ENCODE measurements at places on chromosomes 7 and 10.
A peak's percentile ranks its signal among the peaks of the same experiment; 100 is the strongest.

DNA sequence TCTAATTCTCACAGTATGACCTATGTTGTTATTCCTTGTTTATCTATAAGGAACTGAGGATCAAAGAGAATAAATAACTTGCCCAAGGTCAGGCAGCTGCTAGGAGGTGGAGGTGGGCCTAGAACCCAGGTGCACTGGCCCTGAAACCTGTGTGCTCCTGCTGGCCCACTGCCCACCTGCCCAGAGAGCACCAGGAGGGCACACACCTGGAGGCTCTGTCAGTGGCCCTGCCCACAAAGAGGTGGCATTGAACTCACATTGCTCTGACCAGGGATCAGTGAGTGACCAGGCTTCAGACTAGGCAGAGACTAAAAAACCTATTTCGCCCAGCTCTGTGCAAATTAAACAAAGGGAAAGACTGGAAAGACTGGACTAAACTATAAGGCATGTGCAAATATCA lies 210.6 kb downstream of the TNS3 start:
- peak; percentile 74 for DNase-seq

- peak; percentile 77 for DNase-seq
Measured at GRCh38 chr10:78657163-78657861, 411.5 kb upstream of the ZMIZ1 start.

- DNase-seq: no peak
Measured at GRCh38 chr10:123651421-123652047, 14.6 kb upstream of the GPR26 start.

DNA sequence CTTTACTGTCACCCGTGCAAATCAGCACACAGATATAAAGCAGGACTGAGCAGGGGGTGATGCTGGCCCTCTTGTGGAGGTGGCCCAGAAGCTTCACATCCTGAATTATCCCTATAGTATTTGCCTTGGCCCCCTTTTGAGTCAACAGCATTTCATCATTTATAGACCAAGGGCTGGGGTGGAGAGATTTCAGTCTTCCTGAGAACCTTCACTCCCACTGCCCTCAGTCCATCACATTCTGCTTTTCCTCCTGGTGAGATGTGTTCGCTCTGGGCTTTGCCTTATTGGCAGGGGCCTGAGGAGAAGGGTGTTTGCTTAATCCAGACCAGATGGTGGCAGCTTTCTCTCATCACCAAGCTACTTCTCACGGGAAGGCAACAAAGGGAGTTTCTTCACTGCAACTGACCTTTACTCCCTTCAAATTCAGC lies 47.7 kb downstream of the NOC3L start:
- DNase-seq: peak; percentile 25

GRCh38 chr7:110940756-110941155 lies 150.2 kb upstream of the LRRN3 start:
- DNase-seq: no peak

GRCh38 chr7:46695051-46695708 lies 774.1 kb upstream of the IGFBP3 start:
- DNase-seq: no peak

DNA sequence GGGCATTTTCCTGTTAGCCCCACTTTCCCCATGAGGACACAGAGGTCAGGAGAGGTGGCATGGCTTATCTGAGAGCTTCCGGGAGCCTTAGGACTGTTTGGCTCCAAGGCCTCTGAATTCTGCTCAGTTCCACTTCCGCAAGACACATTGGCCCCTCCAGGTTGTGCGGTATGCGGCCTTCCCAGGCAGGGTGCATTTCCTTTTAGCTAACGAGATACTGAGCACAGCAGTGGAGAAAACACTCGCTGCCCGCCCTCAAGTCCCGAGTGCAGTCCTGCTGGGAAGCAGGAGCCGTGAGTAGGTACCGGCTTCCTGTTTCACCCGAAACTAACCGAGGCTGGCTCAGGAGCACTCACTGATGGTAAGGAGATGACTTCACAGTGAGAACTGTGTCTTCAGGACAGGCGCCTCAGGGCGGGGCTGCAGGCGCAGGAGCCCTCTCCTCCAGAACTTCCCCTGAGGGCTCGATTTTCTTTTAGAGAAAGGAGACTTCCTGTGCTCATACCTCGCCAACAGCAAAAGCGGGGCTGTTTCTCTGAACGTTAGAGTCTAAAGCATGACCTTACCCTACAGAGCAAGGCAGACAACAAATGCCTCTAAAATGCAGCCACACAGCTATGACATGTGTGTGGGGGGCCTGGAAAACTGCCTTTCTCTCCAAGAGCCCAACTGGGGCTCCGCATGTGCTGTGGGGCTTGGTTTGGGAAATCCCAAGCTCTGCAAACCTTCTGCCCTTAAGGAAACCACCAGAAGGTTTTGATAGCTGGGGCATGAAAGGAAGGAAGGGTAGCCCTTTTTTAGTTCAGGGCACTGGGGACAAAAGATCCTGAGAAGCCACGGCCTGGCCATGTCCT lies 25.9 kb downstream of the RGS10 start:
- DNase-seq: peak; percentile 4

GRCh38 chr7:134371536-134371935 lies 54.8 kb upstream of the SLC35B4 start:
- peak; percentile 33 for DNase-seq

DNA sequence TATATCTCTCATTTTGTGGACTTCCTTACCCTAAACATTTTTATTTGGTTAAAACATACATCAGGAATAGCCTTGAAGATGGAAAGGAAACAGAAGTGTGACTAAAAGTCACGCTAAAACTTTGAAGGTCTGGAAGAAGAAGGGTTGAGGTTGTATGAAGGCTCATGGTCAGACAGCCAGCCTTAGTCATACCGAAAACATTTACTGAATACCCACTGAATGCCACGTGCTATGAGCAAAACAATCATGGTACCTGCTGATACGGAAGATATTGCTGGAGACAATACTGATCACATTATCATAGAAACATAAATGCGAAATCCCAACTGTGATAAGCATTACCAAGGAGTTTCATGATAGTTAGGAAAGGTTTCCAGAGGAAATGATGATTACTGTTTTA lies 64.0 kb downstream of the PDZD8 start:
- DNase-seq: no peak

- DNase-seq: peak; percentile 68
Measured at GRCh38 chr7:124276005-124276622, 243.2 kb upstream of the TMEM229A start.

DNA sequence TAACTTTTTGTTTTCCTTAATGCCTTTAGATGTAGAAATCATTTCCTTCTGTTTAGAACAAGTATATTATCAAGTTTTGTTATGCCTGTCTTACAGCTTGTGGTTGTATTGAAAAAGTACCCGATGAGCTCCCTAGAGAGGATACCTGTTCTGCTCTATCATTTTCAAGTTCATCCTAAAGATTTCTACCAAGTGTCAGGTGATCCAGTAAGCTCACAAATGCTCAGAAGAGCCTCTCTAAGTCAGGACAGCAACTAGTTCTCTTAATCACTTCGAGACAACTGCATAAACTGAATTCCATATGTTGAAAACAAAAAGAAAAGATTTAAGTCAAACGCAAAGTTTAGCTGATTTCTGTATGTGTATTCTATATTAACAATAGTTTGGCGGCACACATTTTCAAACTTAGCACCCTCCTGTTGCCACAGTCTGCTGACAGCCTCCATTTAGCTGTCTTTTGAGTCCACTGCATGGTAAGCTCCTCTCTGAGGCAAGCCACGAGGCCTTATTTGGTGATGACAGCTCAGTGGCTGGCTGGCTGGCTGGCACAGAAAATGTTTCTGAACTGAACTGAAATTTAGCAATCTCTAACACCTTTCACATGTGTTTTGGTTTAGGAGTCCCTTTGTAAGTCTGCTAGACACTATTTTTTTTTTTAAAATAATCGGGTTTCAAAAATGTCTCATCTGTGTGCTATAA lies 59.4 kb downstream of the SEMA3C start:
- DNase-seq: peak; percentile 79

DNA sequence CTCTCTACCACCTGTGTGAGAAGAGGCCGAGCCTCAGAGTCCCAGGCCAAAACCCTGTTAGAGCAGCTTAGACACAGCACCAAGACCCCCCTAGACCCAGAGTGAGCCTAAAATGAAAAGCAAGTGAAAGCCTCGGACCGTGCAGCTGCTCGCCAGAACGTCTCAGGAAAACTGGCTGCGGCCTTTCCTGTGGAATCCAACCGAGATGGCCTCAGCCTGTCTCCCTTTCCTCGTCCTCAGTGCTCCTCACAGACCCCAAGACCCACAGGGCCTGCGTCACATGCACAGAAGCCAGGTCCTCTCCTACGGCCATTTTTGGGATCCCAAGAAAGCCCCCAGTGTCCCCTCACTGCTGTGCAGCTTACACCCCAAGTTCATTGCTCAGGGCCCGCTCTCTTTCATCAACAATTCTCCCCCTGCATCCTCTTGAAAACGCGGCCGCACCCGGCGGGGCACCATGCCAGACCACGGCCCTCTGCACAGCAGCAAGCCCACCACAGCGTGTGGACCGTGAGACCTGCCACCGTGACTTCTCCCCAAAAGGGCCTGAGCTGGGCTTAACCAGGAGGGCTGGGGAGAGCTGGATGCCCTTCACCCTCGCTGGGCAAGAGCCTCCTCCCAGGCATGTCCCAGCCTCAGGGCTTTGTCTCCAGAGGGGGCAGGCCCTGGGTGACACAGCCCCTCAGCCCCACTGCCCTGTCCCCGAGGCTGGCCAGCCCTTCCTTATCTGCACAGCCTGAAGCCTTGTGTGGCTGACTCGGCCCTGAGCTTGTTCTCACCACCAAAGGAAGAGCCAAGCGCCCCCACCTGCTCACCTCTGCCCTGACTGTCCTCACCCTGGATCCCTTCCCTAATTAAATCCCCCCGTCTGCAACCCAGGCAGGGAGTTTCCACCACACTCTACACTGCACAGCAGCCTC lies 142.9 kb downstream of the PTPRN2 start:
- no peak for DNase-seq

GRCh38 chr10:72719941-72720592 lies 28.1 kb downstream of the MCU start:
- DNase-seq: no peak

DNA sequence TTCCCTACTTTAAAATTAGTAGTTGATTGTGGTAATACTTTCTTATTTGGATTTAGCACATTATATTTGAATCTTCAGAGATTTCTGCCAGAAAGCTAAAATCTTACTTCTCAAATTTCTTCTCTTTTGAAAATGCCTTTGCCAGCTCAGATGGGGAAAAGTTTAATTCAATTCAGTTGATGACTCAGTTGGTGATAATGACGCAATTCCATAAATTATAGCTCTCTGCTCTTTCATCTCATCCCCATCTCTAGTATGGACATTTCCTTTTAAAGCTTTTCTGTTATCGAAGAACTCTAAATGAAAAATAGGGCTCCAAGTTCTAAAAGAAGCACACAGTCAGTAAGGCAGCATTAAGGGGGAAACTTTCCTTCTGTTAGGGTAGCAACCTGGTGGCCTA lies 25.5 kb downstream of the RNLS start:
- DNase-seq: peak; percentile 3

DNA sequence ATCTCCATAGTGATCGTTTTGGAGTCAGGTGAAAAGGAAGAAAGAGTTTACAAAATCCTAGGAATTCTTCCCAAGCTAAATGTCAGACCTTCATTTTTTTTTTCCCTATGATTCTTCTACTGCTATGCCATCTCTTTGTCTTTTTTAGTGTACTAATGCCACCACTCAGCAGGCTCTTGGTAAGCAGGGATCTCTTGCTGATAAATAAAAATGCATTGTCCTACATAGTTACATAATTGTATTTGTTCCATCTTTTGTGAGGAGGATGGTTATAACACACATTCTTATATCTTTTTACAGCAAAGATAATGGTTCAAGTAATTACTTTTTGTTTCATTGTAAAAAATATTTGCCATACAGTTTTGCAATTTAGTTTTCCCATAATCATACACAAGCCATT lies 36.8 kb upstream of the AFAP1L2 start:
- no peak for DNase-seq

DNA sequence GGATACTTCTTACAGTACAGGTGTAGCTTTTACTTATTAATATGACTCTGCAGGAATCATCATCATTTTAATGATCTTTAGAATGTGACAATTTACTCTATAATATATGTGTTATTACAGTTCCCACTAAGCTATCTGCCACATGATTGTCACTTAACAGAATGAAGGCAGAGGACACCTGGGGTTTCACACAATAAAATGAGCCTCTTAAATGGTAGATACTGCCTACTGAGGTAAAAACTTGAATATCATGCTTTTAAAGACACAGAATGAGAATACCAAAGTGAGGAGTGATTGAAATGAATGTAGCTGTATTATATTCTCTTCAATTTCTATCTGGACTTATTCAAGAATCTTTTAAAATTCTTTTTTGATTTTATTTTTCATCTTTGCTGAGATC lies 1255.3 kb upstream of the LRRN3 start:
- DNase-seq: peak; percentile 44

DNA sequence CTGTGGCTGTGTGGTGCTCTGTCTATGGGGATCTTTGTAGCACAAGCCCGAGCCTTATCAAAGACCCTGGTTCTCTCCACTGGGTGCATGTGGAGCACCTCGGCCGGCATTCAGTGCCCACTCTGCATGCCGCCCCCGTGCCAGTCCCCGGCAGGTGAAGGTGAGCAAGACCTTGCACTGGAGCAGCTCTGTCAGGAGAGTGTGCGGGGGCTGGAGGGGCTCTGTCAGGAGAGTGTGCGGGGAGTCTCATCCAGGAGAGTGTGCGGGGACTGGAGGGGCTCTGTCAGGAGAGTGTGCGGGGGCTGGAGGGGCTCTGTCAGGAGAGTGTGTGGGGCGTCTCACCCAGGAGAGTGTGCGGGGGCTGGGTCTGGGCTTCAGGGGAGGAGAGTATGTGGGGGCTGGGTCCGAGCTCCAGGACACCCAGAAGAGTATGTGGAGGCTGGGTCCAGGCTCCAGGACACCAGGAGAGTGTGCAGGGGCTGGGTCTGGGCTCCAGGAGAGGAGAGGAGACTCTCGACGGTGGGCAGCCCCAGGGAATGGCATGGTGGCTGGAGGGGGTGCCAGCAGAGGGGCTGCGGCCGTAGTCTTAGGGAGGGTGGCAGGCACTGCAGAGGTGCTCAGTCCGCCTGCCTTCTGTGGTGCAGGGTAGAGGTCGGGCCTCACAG lies 40.8 kb downstream of the INPP5A start:
- DNase-seq: no peak

- DNase-seq: peak; percentile 30
Measured at GRCh38 chr7:18221377-18222293, 194.0 kb upstream of the PRPS1L1 start.

GRCh38 chr7:105878746-105879605 lies 2.6 kb upstream of the ATXN7L1 start:
- DNase-seq: peak; percentile 67

- DNase-seq: no peak
Measured at GRCh38 chr10:31693491-31693890, 235.1 kb downstream of the ARHGAP12 start.

GRCh38 chr7:3042861-3043489 lies 692 bp downstream of the CARD11 start:
- DNase-seq: no peak

- no peak for DNase-seq
Measured at GRCh38 chr10:116450861-116451260, 23.2 kb downstream of the PNLIPRP3 start.

DNA sequence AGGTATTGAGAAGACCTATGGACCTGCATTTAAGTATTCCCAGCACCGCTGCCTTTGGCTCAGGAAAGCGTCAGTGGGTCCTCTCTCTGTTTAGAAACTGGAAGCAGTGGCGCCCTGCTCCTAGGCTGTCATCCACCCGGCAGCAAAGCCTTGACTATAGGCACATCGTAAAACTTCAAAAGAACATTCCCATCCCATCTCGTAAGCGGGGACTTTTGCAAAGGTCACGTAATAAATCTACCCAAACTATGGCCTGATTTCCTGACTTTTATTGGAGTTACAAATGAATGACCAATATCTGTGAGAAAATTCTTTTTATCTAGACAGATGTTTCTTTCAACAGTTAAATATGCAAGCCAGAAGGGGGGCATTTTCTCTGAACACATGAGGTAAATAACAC lies 115.8 kb upstream of the TCERG1L start:
- DNase-seq: no peak

- no peak for DNase-seq
Measured at GRCh38 chr7:108419961-108420908, 36.0 kb downstream of the NRCAM start.
